ENCODE measurements at places on chromosomes 12 and 14. TPM values are rescaled to one million over a fixed set of nuclear protein-coding genes. Genes with fewer than 3 reads are reported as not detected.

GRCh38 chr12:108570743-108571608, 8.6 kb downstream of the ISCU start:
- H3K4me1 ChIP-seq = peaks cover 6% of the 10 kb centered on the region
- H3K27me3 ChIP-seq = no peaks in the 10 kb centered on the region
- H3K4me3 ChIP-seq = no peak overlapping the region
- peak; percentile 51 for DNase-seq
- H3K27ac ChIP-seq = no peak overlapping the region

GRCh38 chr14:60266021-60266937, 17.3 kb downstream of the PPM1A start:
- H3K27me3 ChIP-seq = no peaks in the 10 kb centered on the region
- H3K27ac ChIP-seq = no peak overlapping the region

- H3K27ac ChIP-seq = no peak overlapping the region
- no peaks in the 10 kb centered on the region for H3K27me3 ChIP-seq
- H3K36me3 ChIP-seq = no peaks in the 10 kb centered on the region
These were observed 336.8 kb downstream of the NAV3 start for GRCh38 chr12:78167510-78167909.

Gene PTPN6
- 22.5 TPM for total RNA-seq

Gene RDH16
- 0.86 TPM for total RNA-seq
